Foreskin keratinocyte (primary cell): ENCODE measurements at places on chromosomes 7 and 10.

GRCh38 chr7:121774563-121774962 is 98.4 kb upstream of the PTPRZ1 start:
- DNase-seq = no peak

- DNase-seq = no peak
Measured at GRCh38 chr10:11959966-11960365, 82.6 kb downstream of the UPF2 start.

- DNase-seq = peak; percentile 24
Measured at GRCh38 chr7:28207486-28208158, 27.0 kb upstream of the JAZF1 start.

DNA sequence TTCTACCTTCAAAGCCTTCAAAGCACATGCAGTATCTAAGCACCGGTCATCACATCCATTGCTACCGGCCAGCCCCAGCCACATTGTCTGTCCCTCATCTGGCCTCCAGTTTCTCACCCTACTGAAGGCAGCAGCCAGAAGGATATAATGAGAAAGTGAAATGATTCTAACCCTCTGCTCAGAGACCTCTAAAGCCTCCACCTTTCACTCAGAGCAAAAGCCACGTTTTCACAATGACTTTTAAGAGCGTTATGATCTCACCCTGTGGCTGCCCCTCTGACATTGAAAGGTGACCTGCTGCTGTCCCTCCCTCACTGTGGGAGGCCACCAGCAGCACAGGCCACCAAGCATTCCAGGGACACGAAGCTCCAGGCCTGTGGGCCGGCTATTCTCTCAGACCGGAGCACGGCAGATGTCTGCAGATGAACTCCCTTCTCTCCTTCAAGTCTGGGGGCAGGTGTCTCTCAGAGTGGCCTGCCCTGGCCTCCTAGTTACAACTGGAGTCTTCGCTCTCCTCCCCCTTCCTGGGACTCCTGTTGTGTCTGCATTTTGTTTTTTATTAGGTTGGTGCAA is 94.9 kb upstream of the EEPD1 start:
- DNase-seq = no peak

DNA sequence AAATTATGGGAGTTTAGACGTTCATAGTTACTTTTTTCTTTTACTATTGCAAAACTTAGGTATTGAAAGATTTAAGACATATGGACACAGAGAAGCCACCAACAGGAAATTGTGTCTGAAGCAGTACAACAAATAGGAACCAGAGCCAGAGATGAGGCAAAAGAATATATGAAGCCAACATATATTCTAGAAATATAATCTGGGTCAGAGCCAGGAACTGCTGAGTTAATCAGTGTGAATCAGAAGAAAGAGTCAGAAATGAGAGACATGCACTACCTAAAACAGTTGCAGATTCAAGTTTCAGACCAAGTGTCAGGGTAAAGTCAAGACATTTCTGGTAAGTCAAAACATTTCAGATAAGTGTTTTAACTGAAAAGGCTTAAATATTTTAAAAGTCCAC is 67.7 kb downstream of the DGKB start:
- no peak for DNase-seq

DNA sequence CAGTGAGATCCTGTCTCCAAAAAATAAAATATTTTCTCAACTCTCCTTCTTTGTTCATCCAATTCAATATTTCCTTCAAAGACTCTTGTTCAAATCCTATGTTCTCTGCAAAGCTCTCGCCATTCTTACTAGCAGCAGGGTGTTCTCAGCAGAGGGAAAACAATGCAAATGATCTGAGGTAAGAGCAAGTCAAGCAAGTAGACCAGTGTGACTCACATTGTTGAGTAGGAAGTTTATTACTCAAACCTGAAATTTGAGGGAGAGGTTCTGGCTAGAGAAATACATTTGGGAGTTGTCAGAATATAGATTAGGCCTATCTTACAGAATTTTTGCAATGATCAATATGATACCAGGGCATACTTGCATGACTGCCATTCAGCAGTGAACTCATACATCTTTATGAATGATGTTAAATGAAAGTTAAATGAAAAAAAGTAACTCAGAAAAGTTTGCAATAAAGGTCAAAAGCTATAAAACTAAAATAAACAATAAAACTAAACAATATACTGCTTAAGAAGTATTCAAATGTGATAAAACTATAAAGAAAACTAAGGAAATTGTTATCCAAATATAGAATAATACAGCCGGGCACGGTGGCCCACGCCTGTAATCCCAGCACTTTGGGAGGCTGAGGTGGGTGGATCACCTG is 5.8 kb downstream of the IDE start:
- DNase-seq = peak; percentile 67
